ENCODE measurements at places on chromosomes 1 and 21.

- DNase-seq = no peak
Observed at GRCh38 chr1:85815906-85816305, 107.7 kb upstream of the ZNHIT6 start.

DNA sequence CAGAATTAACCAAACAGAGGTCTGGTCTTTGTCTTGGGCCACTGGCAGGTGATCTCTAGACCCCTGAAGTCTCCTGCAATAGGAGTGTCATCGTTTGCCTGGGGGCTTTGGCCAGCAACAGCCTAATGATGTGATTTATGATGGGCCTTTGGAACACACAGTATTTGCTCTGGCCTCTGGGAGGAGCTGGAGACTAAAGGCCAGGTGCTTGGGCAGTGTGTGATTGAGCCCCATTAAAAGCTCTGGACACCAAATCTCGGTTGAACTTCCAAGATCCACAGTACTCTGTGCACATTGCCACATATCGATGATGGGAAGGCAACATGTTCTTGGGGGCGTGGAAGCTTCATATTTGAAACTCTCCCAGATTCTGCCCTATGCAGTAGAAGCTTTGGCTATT is 32.0 kb upstream of the TLR5 start:
- no peak for DNase-seq

- DNase-seq = no peak
Observed at GRCh38 chr1:95186149-95186548, 47.9 kb upstream of the RWDD3 start.

DNA sequence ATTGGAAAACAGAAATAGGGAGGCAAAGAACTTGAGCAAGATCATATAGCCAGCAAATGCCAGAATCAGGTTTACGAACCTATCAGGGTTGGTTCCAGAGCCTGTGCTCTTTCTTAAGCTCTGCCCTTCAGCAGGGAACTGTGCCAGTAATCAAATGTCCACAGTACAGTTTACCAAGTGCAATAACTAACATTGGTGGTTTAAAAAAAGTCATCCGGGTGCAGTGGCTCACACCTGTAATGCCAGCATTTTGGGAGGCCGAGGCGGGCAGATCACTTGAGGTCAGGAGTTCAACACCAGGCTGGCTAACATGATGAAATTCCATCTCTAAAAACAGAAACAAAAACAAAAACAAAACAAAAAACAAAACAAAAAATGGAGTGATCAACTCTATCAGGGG is 182.7 kb downstream of the LMX1A start:
- no peak for DNase-seq

DNA sequence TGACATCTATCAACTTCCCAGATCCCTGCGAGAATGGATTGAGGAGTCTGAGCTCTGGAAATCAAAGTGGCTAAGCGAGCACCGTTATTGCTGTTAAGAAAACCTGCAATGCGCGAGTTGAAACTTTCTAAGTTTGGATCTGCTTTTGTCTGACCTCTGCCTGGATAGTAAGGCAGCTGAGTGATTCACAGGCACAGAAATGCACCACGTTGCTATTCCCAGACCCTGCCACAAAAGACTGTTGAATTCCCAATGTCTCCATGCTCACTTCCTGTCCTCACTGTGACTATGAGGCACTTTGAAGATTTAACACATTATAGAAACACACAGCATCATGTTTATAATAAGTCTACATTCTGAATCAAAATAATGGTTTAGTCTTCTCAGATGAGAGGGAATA is 27.1 kb upstream of the CNIH3 start:
- DNase-seq = no peak

DNA sequence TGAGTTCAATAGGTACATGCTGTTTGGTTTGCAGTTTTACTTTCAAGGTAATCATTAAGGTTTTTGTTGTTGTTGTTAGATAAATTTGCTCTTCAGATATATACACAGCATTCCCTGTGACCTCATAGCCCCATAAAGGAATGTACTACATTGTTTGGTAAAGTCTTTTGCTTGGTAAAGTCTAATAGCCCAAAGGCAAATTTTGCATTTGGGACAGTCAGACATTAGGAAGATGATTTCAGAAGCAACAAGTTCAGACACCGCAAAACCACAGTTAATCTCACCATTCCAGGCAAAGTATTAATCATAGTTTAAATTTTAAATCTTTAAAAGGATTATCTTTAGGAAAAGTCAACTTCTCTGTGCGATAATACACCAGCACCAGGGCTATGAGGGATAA is 32.6 kb upstream of the PYHIN1 start:
- no peak for DNase-seq

DNA sequence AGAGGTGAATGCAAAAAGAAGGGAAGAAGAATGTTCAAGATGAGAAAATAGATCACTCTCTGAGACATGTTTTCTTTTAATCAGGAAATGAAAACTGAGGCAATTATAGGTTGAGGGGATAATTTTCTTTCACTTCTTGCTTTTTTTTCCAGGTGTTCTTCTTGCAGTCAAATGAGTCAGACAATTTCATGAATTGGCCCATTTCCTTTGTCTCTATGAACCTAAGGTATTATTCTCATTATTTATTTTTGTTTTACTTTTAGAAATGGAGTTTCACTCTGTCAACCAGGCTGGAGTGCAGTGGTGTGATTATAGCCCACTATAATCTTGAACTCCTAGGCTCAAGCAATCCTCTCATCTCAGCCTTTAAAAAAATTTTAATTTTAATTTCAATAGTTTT is 3.5 kb upstream of the VASH2 start:
- no peak for DNase-seq

DNA sequence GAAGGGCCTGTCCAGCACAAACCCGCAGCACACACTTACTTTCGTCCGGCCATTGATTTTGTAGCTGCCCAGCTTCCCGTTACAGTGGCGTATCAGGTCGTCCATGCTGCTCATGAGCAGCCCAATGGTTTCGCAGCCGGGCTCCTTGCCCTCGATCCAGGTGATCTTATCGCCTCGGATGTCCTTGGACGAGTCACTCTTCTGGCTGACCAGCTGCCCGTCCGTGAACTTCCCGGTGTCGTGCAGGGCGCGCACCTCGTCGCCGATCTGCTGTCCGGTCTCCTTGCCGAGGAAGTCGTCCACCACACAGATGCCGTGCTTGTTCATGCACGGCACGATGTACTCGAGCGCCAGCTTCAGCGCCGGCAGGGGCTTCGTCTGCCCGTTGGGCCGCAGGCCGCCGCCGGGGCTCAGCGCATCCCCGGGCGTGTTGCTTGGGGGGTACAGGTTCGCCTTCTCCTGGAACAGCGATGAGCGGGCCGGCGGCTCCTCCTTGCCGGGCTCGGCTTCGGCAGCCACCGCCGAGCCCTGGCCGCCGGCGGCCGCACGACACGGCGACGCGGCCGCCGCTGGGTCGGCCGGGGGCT is 1.0 kb downstream of the EGLN1 start:
- no peak for DNase-seq

DNA sequence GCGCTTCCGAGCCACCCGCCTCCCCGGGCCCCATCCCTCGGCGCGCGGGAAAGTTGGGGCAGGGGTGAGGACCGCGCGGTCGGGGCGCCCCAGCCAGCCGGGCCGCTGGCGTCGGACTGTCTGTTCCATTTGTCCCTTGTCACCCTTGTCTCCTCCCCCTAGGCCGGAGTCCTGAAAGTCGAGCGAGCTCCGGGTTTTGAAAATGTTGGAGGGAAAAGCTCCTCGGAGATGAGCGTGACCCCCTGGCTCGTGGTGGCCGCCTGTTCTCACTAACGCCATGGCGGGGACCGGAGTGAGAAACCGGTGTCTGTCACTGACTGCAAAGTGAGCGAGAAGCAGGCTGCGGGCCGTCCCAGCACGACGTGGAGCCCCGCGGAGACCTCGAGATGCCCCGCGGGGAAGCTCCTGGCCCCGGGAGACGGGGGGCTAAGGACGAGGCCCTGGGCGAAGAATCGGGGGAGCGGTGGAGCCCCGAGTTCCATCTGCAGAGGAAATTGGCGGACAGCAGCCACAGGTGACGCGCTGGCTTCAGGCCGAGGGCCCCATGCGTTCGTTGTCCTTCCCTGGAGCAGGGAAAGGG is 491 bp downstream of the PER3 start:
- DNase-seq = no peak

DNA sequence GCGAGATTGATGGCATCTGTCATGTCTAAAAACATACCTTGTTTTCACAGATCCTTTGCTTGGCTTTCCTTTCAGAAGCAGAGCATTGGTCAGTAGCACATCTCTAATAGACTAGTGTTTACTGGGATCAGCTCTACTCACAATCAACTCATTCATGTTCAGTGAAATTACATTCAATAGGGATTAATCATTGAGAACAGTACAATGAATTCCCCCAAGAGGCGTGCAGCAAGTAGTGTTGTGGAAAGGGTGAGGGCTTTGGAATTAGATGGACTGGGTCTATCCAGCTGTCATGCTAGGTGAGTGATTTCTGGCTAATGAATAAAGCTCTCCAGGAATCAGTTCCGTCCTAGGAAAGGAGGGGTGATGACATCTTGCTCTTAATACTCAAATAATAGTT is 155.2 kb upstream of the COA6 start:
- DNase-seq = no peak

GRCh38 chr1:3155056-3155925 is 86.3 kb downstream of the PRDM16 start:
- no peak for DNase-seq

GRCh38 chr1:67307251-67308060 is at the start of gene IL12RB2:
Gene IL12RB2, plus strand, starts transcription at chr1:67307873. Its CDS starts 12,496 bp downstream, at chr1:67320369.
- DNase-seq = no peak

GRCh38 chr1:199054694-199055093 is 415.9 kb downstream of the PTPRC start:
- no peak for DNase-seq

DNA sequence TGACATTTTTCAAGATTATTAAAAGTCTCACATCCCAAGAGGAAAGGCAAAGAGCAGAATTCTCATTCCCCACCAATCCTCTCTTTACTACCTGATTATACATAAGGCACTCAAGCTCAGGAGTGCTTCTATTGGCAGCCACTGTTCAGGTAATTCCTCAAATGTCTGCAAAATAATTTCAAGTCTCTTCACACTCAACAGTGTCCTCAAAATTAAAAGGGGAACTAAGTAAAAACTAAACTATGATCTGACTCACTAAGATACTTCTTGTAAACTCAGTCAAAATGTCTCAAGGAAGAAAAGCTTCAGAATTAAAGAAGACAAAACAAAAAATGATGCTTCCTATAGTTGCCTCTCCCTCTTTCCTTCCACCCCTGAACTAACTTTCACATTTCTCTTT is 135.6 kb downstream of the GPATCH2 start:
- no peak for DNase-seq

- no peak for DNase-seq
Observed at GRCh38 chr1:220527908-220528678, at the start of gene MARK1. Gene MARK1, plus strand, starts transcription at chr1:220528136. Its CDS starts 687 bp downstream, at chr1:220528823.
